H7 (cell line): ENCODE measurements at places on chromosomes 1 and 21. TPM values are rescaled to one million over a fixed set of nuclear protein-coding genes. Genes with fewer than 3 reads are reported as not detected.

Gene FAM72B
- 20.6 and 32.4 TPM in 2 replicates for total RNA-seq

DNA sequence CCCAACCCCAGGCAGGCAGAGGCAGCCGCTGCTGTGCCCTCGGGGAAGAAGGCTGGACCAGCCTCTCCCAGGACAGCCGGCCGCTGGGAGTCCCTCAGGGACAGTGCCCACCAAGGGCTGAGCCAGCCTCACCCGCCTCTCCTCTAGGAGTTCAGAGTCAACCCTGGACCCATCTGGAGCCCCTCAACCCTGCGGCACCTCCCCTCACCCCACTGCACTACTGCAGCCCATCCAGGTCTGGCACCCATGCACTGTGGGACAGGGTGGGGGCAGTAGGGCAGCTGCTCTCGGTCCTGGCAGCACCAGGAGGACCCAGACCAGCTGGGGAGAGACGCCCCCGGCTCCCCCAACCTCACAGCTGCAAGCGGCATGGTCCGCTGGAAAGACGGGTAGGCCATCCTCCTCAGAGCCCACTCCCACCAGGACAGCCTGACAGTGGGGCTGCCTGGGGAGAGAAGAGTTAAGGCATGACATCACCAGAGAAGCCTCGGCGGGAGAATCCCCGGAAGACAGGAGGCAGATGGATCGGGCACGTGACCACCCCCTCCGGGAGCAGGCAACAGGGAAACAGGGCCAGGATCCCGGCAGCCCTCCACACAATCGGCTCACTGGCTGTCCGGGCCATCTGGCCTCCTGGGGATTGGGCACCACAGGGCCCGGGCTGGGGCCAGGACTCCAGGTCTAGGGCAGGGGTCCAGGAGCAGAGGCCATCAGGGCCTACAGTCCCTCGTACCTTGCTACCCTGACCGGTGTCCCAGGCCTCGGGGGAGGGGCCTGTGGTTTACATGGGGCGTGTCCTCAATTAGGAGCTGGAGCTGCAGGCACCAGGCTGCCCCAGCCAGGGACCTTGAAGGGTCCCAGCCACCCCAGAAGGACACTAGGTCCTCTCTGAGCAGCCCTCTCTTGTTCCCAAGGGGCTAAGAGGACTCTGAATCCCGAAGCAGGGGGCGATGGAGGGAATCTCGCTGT lies 3.1 kb downstream of the ACAP3 start:
- DNase-seq: peak; percentile 93

DNA sequence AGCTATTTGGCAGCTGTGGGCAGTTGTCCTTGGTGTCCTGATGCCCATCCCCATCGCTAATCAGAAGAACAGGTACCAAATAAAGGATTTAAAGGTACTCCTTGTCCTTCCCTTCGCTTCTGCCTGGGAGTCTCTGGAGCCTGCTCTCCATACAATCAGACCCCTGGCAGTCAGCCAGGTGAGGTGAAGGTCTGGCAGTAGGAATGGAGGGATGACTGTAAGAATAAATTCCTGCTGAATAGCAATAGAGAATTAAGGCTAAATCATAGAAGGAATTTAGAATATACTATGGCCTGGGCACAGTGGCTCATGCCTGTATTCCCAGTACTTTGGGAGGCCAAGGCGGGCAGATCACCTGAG lies 9.2 kb downstream of the THBS3 start:
- no peak for DNase-seq

- DNase-seq: no peak
These were observed 301.3 kb downstream of the PLPP3 start for GRCh38 chr1:56278061-56278460.

GRCh38 chr1:226736001-226736907 lies 2.8 kb downstream of the ITPKB start:
- DNase-seq: peak; percentile 71

- DNase-seq: peak; percentile 39
These were observed 19.1 kb downstream of the RCSD1 start for GRCh38 chr1:167648978-167649744.
